Amniotic epithelial cell (primary cell): ENCODE measurements at places on chromosomes 16 and 17.

DNA sequence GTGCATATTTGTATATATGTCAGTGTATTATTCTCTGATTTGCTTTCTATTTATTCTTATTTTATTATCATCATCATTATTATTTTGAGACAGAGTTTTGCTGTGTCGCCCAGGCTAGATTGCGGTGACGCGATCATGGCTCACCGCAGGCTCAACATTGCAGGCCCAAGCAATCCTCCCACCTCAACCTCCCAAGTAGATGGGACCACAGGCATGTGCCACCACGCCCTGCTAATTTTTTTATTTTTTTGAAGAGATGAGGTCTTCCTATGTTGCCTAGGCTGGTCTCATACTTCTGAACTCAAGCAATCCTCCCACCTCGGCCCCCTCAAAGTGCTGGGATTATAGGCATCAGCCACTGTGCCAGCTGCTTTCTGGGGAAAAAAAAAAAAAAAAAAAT, 8.4 kb upstream of the ARHGAP17 start:
- no peak for DNase-seq

- no peak for DNase-seq
Measured at GRCh38 chr17:65509032-65509431, 52.4 kb downstream of the AXIN2 start.

- DNase-seq = no peak
Measured at GRCh38 chr17:40266882-40267281, 20.8 kb upstream of the CDC6 start.

- no peak for DNase-seq
Measured at GRCh38 chr16:84178146-84178765, 8.6 kb downstream of the TAF1C start.

DNA sequence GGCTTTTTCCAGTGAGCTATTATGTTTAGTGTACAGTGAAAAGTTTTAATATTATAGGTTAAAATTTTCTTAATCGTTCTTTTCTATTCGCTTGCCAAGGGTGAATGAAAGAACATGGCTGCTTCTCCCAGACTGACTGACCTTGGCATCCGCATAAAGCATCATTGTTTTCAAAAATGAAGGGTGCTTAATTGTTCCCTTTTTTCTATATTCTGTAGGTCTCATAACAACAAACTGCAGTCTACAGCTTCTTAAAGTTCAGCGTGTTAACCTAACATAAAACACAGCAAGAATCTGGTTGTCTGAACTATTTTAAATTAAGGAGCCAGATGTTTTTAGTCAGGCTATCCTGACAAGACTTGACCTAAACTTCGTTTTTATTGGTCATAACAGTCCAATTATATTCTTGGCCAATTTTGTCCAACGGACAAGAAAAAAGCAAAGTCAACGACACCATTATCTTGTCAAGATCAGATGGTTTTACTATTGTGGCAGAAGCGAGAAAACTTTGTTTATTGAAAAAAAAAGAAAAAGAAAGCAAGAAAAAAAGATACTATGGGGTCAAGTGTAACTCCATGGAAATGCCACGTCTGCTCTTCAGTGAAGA, 14.1 kb downstream of the C17orf58 start:
- no peak for DNase-seq
